ENCODE measurements at places on chromosomes 5 and 9. TPM values are rescaled to one million over a fixed set of nuclear protein-coding genes. Genes with fewer than 3 reads are reported as not detected.

TLR4 gene
- 43.6 TPM for total RNA-seq

PCDHGA4 gene
- 5.0 TPM for total RNA-seq

DRD1 gene
- not detected for total RNA-seq

OCLN gene
- 4.1 TPM for total RNA-seq

DNAI1 gene
- total RNA-seq: not detected

SLC25A2 gene
- total RNA-seq: 0.09 TPM

PSMD5 gene
- total RNA-seq: 22.0 TPM

CRB2 gene
- not detected for total RNA-seq

FIBCD1 gene
- 0.19 TPM for total RNA-seq

GRIA1 gene
- under 0.01 TPM for total RNA-seq

BTF3 gene
- total RNA-seq: 284 TPM

TAF1L gene
- under 0.01 TPM for total RNA-seq

PCDHGB2 gene
- total RNA-seq: 2.0 TPM

C9orf50 gene
- total RNA-seq: 0.09 TPM

Data from endothelial cell of coronary artery (primary cell).